Activated T-helper 1 cell treated with anti-CD3 and anti-CD28 coated beads, Interleukin-12 subunit alpha, Interleukin-12 subunit beta, Interleukin-2, Interleukin-4 antibody, amounts not matched to agents 30 ng/mL and 10 ng/mL and 1 ng/mL, durations not matched to agents 14 hours and 24 hours and 36 hours (primary cell): ENCODE measurements at places on chromosomes 7 and 10. TPM values are rescaled to one million over a fixed set of nuclear protein-coding genes. Genes with fewer than 3 reads are reported as not detected.

The EFCAB10 gene
- not detected in 2 replicates for total RNA-seq

The EBLN1 gene
- total RNA-seq: not detected in 2 replicates

The ECHDC3 gene
- 0.15 and 0.18 TPM in 2 replicates for total RNA-seq

The RSU1 gene
- total RNA-seq: 46.9 and 47.5 TPM in 2 replicates

The PHKG1 gene
- 3.4 and 4.3 TPM in 2 replicates for total RNA-seq

The HOXA5 gene
- total RNA-seq: not detected in 2 replicates

The PRPS1L1 gene
- total RNA-seq: not detected in 2 replicates

The GATA3 gene
- total RNA-seq: 79.5 TPM in 2 replicates

The FAM131B gene
- total RNA-seq: 0.44 and 0.54 TPM in 2 replicates

The CASTOR2 gene
- 6.3 and 6.4 TPM in 2 replicates for total RNA-seq

The NYAP1 gene
- total RNA-seq: 0.23 and 0.37 TPM in 2 replicates

The CYP2E1 gene
- total RNA-seq: 0.52 TPM in 1 of 2 replicates, not detected in the other

The ASB15 gene
- total RNA-seq: not detected in 2 replicates

The ENTPD1 gene
- 25.8 and 26.3 TPM in 2 replicates for total RNA-seq

The PCLO gene
- total RNA-seq: not detected in 2 replicates

The SFTPA2 gene
- total RNA-seq: not detected in 2 replicates

The AKR1C3 gene
- 0.26 TPM in 1 of 2 replicates, not detected in the other for total RNA-seq

The BTBD16 gene
- not detected in 2 replicates for total RNA-seq

The SLC39A12 gene
- total RNA-seq: not detected in 2 replicates

- no peak for DNase-seq
Observed at GRCh38 chr10:21498377-21498776, 27.1 kb downstream of the SKIDA1 start.

GRCh38 chr10:124798364-124798763 lies 3.3 kb upstream of the ABRAXAS2 start:
- no peak for DNase-seq

GRCh38 chr10:48634198-48634983 lies 29.5 kb upstream of the ARHGAP22 start:
- peak; percentile 15 for DNase-seq

GRCh38 chr7:83011954-83012353 lies 150.7 kb downstream of the PCLO start:
- DNase-seq: no peak

GRCh38 chr7:116395141-116395791 lies 104.3 kb upstream of the CAV2 start:
- no peak for DNase-seq

- DNase-seq: no peak
Observed at GRCh38 chr7:91435381-91436059, 171.3 kb downstream of the FZD1 start.

DNA sequence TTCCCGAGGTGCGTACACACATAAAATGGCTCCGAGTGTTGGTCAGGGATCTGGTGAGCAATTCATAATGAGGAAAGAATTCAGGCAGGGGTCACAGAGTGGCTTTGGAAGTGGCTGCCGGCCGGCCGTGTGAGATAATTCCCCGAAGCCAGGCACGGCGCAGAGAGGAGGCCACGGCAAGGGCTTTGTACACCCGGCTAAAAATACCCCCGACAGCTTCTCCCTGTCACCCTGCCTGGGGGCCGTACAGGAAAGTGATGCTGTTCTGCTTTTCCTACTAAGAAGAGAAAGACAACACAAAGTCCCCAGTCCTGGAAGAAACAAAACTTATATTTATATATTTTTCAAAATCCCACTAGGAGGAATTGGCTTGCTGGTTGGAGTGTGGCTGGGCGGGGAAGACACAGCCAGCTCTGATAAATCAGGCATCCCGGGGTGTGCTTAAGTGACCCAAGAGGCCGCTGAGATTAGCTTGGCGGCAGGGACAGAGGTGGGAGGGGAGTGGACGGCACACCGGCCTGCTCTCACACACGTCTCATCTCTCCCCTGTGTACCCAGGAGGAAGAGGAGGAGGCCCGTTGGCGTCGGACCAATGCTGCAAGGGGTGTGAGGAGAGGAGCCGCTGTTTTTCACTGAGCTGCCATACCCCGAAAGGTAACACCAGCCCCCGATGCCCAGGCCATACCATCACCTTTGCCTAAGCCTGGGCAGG lies 70.5 kb downstream of the ZMIZ1 start:
- DNase-seq: no peak

GRCh38 chr7:103949374-103949773 lies 40.1 kb downstream of the RELN start:
- no peak for DNase-seq

DNA sequence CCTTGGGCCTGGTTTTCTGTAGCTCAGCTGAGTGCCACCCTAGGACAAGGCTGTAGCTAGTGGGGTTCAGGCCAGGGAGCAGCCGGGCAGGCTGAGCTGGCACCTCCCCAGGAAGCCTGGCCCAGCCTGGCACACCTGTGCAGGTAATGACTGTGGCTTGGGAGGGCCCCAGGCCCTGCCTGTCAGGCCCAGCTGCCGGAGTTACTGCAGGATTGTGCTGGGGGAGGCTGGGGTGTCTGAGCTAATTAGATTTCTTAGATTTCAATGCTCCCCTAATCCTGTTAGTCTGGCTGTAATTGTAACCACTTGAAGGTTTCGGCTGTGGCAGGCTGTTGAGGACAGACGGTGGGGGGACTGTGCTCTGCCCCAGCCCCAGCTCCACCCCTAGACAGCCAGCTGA lies 6.0 kb downstream of the ZMIZ1 start:
- no peak for DNase-seq

- DNase-seq: no peak
Observed at GRCh38 chr10:116001262-116001857, 271.6 kb downstream of the GFRA1 start.

DNA sequence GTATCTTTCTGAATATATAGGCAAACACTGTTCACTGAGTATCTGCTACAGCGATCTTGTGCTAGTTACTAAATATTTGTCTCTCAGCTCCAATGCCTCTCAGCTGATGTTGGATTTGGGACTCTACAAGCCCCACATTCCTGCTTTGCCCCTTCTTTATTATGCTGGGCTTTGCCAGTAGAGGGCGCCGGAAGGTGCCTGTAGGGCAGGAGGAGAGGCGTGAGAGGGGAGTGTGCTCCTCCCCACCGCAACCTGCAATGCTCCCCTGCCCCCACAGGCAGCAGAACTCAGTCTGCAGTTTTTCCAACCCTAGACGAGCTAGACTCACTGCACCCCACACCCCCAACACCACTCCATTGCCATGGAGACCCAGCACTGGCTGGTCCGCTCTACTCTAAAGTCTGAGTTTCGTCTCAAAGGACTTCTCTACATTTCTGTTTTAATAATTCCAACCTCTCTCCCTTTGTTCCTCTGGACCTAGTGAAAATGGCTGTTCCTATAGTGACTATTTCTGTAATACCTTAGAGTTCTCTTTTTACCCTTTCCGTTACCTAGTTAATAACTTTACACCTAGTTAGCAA lies 337.6 kb downstream of the CCSER2 start:
- DNase-seq: no peak

- DNase-seq: no peak
Observed at GRCh38 chr10:132438091-132439024, 41.4 kb downstream of the PWWP2B start.

GRCh38 chr7:106840342-106840741 lies 24.7 kb upstream of the PIK3CG start:
- no peak for DNase-seq

DNA sequence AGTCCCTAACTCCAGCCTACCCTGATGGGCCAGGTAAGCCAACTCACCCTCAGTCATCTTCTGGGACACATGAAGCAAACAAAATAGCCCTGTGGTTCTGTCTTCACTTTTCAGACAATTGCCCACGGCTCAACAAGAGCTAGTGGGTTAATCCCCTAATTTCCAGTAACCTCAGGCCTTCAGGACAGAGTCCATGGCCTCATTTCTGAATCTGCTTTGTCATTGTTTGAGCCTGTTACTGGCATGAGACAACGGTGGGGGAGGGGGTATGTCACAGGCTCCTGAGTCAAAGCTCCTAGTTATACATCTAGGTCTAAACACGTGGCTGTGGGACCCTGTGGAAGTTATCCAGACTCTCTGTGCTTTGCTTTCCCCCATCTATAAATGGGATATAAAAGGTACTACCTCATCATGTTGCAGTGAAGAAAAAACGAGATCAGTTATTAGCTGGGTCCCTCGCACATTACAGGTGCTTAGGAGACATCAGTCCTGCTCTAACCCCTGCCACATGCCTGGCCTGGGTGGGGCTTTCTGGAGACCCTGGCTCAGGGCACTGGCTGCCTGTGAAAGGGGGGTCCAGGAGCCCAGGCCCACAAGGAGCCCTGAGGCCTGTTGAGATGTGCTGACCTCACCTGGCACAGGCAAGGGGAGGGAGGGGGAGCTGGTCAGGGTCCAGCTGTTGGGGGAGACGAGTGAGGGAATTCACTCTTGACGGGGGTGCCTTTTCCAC lies 16.5 kb downstream of the MAT1A start:
- DNase-seq: no peak

DNA sequence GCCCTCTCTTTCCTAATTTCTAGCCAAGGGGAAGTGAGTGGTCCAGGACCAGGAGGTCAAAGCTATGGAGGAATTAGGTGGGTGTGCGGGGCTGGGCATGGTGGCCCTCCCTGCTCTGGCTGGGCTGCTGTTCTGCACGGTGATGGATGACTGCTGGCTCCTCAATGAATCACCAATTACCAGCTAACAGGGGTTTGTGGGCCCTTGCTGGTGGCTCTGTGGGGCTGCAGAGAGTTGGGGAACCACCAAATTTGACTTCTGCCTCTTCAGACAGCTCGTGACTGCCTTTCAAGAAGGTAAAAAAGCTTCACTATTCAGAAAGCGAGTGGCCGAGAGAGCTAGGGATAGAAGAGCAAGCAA lies 35.0 kb upstream of the HABP2 start:
- no peak for DNase-seq

DNA sequence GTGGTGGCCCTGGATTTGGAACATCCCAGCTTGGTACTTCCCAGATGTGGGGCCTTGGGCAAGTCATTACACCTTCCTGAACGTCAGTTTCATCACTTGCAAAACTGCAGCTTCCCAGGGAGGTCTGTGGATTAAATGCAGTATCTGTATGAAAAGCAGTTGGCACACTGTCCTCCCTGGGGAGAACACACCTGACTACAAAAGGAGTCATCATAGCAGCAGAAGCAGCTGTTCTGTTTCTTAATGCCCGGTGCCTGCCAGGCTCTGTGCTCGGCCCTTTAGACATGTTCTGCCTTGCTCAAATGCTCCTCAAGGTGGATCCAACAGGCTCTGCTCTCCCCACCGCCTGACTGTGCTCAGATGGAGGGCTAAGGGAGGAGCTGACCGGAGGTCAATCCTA lies 31.0 kb downstream of the CDCA7L start:
- DNase-seq: no peak

- no peak for DNase-seq
Observed at GRCh38 chr7:139681812-139682135, 96.0 kb downstream of the HIPK2 start.

DNA sequence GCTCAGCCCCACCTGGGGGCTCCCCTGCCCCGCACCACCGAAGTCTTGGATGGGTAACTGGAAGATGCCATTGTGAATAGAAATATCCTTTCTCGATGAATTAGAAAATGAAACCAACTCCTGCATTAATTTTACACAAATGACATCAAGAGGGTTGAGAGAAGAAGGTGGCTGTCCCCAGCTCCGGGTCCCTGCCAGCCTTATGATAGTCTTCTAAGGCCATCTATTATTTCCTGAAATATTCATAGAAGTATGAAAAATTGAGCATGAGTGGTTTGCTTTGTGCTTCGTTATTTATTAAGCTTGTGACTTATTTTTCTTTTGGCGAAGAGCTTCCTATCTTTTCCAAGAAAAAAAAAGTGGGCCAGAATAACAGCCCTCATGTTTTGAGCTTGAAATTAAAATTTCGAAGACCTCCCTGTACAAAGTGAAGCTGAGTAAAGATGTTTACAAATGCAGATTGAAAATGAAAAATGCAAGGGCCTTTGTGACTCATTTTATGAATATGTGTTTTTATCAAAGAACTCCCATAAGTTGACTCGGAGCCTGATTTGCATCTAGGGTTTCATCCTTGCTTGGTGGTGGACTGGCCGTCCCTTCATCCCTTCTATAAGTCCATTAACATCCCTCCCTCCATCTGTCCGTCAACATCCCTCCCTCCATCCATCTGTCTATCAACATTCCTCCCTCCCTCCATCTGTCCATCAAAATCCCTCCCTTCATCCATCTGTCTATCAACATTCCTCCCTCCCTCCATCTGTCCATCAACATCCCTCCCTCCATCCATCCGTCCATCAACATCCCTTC lies 20.5 kb upstream of the CFAP46 start:
- DNase-seq: no peak

GRCh38 chr10:86107131-86107530 lies 259.5 kb downstream of the GRID1 start:
- DNase-seq: no peak

GRCh38 chr10:76130892-76131291 lies 699.5 kb downstream of the LRMDA start:
- DNase-seq: no peak

GRCh38 chr7:11690395-11690794 lies 141.6 kb downstream of the THSD7A start:
- no peak for DNase-seq

DNA sequence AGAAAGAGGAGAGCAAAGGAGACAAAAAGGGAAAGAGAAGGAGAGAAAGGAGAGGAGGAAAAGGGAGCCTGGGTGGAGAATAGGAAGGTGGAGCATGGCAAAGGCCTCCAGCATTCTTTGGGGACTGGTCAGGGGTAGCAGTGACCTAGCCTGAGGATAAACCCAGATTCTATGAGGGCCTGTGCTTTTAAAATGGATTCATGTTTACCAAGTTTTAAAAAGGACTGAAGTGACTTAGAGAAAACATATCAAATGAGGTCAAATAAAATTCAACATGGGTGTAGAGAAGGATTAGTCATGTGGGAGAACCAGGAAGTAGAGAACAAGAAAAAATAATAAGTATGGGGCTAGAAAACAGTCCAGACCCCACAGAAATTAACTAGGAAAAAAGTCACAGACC lies 20.7 kb downstream of the CREB3L2 start:
- DNase-seq: no peak

- no peak for DNase-seq
Observed at GRCh38 chr10:17647326-17647725, 3.4 kb downstream of the STAM start.

DNA sequence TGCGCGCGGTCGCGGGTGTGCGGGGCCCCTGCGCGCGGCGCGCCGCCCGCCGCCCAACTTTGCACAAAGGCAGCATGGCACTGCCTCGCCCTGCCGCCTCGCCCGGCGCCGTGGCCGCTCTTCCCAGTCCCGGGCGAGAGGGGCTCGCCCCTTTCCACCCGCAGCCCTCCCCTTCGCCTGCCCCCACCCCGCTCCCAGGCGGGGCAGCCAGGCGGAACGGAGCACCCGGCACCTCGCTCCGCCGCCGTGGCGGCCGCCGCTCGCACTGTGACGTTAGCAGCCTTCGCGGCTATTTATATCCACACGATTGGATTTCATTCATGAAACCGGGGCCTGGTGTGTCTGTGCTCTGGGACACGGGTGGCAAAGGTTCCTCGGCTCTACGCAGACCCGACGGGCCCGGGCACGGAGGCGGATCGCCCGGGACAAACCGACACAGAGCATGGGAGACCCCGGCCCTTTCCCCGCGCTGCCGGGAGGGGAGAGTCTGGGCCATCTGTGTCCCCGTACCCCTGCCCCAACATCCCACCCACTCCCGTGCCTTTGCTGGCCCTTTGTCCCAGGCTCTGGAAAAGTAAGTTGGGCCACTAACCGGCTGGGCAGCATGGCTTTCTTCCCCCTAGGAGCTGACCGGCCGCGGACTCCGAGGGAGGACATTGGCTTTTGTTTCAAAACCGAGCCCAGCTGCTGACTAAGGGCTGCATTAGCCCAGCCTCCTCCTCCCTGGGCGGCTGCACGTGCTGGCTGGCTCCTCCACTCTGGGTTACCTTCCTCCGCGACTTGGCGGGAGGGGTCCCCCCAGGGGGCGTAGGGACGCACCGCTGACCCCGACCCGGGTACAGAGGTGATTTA lies at the start of gene RHOBTB1:
RHOBTB1 (minus strand) TSS at position 128 of the 852 bp plus-strand sequence. CDS start 32,643 bp downstream, outside the sequence.
- no peak for DNase-seq

- no peak for DNase-seq
Observed at GRCh38 chr7:28672397-28672797, 260.1 kb downstream of the CREB5 start.
